ENCODE measurements at places on chromosomes 2 and 18.
A peak's percentile ranks its signal among the peaks of the same experiment; 100 is the strongest.

DNA sequence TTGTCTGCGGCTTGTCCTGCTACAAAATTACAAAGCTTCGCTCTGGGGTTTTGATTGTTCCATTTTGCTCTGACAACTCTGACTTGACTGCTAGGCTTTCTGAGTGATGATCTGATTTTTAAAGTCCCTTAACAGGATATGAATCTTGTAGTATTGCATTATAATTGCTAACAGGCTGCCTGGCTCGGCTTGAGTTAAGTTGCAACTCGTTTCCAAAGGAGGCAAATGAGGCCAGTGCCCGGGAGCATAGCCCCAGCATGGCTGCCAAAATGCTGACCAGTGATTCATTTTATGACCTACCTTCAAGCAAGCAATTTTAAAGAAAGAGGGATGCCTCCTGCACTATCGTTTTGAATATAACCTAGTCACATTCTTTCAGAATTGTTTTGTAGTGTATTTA, 135.4 kb downstream of the COL6A3 start:
- DNase-seq: no peak

GRCh38 chr18:5964596-5964995, 69.3 kb upstream of the TMEM200C start:
- DNase-seq: no peak

DNA sequence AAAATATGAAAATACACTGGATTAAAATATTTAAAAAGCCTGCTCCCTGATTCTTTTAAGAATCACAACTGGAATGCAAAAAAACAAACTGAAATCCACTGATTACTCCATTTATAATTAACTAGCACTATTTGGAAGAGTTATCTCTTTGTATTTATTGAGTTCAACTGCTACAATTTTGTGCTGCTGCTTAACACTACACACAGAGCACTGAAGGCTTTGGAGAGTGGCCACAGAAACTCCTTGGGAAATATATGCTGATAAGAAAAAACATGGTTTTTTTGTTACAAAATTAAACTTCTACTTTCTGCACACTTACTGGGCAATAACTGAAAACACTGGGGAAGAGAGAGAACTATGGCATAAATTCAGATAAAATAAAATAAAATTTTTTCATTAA, 19.8 kb upstream of the BZW1 start:
- no peak for DNase-seq

- no peak for DNase-seq
Measured at GRCh38 chr18:35935805-35936204, 36.7 kb upstream of the RMP24 start.

GRCh38 chr18:48326901-48327675, 82.1 kb downstream of the ZBTB7C start:
- DNase-seq: no peak

DNA sequence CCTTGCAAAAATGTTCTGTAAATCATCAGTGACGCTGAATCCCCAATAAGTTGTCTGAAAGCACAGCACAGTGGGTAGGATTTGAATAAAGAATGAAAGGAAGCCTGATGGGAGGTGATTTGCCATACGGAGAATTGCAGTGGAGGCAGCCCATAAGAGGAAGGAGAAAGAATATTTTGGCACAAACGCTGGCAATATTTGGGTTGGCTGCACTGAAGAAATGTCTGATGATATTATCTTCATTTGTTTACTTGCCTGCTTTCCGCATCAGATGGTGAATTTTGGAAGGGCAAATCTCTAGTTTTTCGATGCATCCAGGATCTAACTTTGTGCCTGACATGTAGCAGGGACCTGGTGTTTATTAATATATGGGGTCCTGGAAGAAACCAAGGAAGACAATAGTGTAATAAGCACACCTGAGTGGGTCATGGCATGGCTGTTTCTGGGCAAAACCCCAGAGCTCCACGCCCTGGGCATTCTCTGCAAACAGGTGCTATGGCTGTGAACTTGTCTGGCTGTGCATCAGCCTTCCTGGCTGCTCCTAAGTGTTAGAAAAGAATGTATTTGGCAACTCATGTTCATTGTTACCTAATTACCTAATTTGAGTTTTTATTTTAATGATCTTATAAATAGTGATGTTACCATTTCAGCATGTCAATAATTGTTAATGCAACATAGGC, 5.9 kb downstream of the GALR1 start:
- DNase-seq: no peak

DNA sequence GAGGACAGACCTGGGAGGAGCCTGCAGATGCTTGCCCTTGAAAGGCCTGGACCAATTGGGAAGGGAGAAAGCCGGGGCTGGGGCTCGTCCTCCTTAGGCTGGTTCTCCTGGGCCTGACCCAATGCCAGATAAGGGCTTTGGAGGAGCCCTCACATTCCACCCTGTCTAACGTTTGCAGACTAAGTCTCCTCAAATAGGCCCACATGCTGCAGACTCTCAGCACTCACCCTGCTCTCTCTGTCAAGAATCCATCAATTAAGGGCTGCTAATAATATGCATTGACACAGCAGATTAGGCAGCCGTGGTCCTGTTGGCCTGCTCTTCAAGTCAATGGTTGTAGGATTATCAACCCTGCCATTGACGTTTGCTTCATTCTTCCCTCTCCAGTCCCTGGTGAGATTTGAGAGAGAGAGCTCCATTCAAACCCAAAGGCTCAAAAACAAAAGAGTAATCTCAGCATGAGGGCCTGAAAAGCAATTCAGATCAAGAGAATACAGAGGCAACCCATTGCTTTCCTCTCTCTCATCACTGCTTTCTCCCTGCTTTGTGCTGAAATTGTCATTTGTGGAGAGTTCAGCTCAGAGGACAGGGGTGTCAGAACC, 167.6 kb downstream of the INSIG2 start:
- no peak for DNase-seq

GRCh38 chr18:47883771-47884413, 46.6 kb downstream of the SMAD2 start:
- DNase-seq: no peak

GRCh38 chr2:235216901-235217300, 265.1 kb downstream of the SH3BP4 start:
- no peak for DNase-seq

DNA sequence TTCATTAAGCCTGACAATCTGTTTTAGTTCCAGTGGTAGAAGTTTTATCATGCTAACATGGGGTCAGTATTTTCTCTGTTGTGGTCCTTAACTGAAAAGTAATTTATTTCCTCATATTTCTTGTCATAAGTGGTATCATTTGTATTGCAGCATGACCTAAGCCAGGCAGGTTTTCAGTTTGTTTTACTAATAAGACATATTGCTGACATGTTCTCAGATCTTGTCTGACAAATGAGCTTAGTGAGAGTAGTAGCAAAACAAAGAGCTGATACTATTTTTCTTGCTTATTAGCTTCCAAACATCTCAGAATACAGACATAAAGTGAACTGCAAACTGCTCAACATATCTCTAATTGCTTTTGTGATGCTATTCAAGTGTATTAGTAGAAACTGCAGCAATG, 293.6 kb downstream of the DSEL start:
- DNase-seq: no peak

- no peak for DNase-seq
Measured at GRCh38 chr18:24209558-24209957, 70.7 kb downstream of the CABYR start.

DNA sequence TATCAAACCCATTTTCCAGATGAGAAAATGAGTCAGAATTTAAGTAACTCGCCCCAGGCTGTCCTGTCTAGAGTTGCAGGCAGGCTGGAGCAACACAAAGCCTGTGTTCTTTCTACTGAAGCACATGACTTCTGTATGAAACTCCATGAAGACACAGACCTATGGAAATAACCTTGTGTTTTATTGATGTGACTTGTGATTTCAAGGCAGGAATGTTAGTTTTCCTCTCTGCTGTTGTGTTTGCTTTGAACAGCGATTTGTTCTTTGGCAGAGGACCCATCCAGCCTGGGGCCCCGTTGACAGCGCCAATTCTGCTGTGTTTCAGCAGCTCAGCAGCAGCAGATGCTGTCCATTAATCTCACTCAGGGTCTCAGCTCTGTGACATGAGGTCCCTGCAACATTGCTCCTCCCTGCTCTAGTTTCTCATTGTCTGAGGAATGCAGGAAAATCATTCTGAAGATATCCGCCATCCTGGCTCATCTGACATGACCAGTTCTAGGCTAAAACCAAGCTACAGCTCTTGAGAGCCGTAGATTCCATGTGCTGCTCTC, 344.3 kb upstream of the RAB12 start:
- DNase-seq: no peak

DNA sequence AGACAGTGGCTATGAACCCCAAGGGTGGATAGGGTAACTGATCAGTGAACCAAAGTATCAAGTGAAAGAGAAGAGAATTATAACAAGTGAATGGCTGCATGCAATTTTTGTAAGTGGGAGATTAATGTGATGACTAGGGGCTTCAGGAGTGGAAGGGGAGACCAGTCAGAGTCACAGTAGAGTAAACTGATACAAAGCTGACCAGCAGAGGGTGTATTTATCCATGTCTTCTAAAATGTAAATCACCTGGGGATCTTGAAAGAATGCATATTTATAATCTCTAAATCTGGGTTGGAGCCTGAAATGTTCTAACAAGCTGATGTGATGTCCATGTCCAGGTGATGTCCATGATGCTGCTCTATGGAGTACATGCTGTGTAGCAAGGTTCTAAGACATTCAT, 1351.3 kb upstream of the CHAC2 start:
- DNase-seq: no peak

DNA sequence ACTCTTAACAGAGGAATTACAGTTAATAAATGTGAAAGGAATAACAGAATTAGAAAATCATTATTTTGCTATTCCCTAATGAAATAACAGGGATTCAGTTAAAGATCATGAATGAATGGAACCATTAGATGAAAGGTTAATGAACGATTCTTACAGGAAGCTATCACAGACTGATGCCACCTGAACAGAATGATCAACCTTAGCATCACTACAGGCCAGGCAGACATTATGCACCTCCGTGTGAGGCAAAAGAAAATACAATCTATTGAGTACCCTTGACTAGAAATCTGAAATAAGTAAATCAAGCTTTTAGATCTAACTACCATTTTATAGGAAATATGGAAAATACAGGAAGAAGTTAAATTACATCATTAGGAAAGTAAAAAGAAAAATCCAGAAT, 10.4 kb downstream of the ROCK1 start:
- no peak for DNase-seq

DNA sequence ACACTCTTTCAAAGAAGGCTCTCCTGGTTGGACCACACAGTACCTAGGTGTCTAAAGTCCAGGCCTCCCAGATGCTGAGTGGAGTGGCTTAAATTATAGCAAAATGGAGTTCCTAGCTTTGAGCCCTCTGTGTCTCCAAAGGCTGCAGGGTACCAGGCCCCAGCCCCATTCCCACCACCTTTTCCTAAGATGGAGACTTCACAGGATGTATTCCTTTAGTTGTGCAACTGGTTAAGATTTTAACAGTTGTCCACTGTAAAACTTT, 4.9 kb downstream of the SMAD7 start:
- no peak for DNase-seq

- no peak for DNase-seq
Measured at GRCh38 chr18:37762076-37762621, 196.6 kb upstream of the CELF4 start.

GRCh38 chr2:157838442-157839161, 37.5 kb downstream of the ACVR1 start:
- no peak for DNase-seq

- DNase-seq: no peak
Measured at GRCh38 chr18:36560187-36560586, 262.7 kb downstream of the FHOD3 start.

DNA sequence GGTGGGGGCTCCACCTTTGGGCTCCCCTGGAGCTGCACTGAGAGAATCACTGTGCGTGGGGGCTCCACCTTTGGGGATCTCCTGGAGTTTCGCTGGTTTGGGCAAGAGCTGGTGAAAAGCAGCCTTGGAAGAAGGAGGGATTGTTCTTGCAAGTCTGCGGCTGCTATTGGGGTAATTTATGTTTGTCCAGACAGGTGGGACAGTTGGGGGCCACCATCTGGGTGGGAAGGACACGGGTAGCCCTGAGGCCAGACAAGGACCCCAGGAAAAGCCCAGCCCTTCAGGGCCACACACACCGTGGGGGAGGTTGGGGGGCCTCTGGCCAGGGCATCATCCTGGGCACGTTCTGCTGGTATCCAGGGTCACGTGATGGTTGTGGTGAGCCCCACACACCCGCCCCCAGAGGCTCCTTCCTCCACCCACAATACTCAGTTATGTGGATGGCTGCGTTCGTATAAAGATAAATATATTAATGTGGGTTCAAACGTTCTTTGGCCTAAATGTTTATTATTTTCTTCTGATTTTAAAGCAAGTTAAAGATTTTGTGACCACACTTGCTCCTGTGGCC, 47.7 kb downstream of the TPO start:
- DNase-seq: no peak

GRCh38 chr2:203891474-203891873, 23.9 kb downstream of the CTLA4 start:
- DNase-seq: no peak

GRCh38 chr2:106812841-106813240, 73.1 kb downstream of the ST6GAL2 start:
- DNase-seq: no peak

GRCh38 chr2:123826729-123827271, 198.3 kb upstream of the CNTNAP5 start:
- no peak for DNase-seq

DNA sequence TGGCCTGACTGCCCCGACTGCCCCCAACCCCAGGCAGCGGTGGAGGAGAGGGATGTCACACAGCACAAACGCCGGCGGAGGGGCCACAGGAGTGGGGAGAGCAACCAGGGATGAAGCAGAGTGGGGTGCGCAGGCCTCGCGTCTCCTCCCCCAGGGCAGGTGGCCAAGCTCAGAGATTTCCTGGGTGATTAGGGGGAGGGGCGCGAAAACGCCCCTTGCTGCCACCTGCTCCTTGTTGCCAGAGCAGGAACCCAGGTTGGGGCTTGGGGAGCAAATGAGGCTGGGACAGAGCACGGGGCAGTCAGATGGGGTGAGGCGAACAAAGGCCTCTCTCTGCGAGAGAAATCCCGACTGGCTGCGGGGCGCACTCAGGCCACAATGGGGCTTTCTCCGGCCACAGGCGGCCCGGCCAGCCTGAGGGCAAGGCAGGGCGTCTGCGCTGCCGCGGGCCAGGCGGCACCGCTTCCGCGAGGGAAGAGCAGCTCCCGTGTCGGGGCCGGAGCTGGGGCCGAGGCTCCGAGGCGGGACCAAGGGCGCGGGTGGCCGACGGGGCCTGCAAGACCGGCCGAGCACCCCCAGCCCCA, 11.5 kb downstream of the TEX44 start:
- DNase-seq: peak; percentile 25

DNA sequence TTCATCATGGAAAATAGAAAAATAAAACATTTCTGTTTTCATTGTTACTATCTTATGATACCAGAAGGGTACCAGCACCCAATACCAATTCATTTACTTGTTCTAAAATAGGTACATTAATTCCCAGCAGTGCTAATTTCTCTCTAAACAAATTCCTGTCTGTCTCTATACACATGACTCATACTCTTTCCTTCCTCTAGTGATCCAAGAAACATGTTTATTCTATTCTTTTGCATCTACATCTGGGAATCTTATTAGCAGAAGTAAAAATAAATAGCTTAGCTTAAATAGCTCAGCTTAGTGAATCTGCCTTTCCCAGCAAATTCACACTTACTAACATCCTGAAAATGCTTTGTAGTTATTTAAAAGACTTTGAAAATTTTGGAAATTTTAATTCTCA, 84.5 kb upstream of the MAPRE2 start:
- DNase-seq: no peak

Measured in T-helper 1 cell (primary cell).